Tibial nerve (tissue), 4 donors: ENCODE measurements at places on chromosomes 5 and 9. TPM values are rescaled to one million over a fixed set of nuclear protein-coding genes. Genes with fewer than 3 reads are reported as not detected.

DNA sequence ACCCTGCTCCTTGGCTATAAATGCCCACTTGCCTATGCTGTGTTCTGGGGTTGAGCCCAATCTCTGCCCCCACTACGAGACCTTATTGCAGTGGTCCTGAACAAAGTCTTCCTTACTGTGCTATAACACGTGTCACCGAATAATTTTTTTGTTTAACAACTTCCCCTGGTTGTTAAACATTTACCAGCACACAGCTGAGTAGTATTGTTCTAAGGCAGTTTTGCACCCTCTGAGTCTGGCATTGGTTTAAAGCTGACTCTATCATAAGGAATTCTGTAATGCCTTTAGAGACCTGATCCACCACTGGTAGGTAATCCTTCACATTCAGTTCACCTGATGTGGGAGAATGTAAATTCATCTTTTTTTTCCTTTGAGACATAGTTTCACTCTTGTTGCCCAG, 25.6 kb upstream of the ANKRD31 start:
- no peak overlapping the region for H3K27ac ChIP-seq
- no peaks in the 10 kb centered on the region for H3K4me1 ChIP-seq
- H3K4me3 ChIP-seq: no peak overlapping the region
- no peaks in the 10 kb centered on the region for H3K36me3 ChIP-seq

DNA sequence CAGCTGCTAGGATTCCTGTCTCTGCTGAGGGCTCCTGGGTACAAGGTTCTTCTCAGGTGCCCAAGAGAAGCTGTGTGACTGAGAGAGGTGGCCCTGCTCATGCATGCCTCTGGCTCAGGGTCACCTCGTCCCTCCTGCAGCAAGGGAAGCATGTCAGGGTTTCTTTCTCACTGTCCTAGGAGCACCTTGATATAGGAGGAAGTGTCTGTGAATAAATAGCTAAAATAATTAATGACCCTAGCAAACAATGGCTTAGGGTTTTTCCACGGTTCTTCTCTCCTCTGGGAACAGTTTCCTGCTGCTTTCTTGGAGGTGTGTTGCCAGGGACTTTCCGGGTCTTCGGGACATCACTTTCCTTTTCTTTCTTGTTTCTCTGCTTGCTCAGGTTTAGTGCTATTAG, 87.2 kb downstream of the ARHGAP26 start:
- H3K27me3 ChIP-seq: no peaks in the 10 kb centered on the region
- H3K4me1 ChIP-seq: peaks cover 10% of the 10 kb centered on the region
- no peak overlapping the region for H3K4me3 ChIP-seq

DNA sequence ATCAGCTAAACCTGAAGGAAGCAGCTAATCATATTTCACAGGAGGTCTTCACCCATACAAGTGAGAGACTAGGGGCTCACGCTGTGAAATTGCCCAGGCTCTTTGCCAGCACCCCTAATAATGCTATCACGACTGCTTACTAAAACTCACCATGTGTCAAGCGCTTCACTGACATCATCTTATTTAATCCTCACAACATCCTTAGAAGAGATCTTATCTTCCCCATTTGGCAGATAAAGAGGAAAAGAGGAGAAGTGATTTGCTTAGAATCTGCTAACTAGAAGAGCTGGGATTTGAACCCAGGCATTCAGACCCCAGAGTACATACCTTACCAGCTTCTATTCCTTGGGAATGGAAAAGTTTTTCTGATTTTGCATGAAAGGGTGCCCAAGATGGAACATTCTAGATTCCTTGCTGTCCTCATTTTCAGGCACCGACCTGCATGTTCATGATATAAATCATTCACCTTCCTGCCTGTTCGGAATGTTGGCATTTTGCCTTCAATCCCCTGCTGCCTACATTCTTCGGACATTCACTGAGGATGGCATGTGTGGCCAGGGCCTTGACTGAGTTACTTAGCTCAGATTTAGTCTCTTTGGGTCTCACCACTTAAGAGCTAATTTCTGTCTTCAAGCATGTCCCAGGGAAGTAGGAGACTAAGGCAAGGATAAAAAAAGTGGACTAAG, 88.1 kb downstream of the SH3TC2 start:
- H3K27ac ChIP-seq: no peak overlapping the region
- H3K27me3 ChIP-seq: no peaks in the 10 kb centered on the region
- H3K36me3 ChIP-seq: no peaks in the 10 kb centered on the region
- H3K4me1 ChIP-seq: peaks cover 28% of the 10 kb centered on the region

GRCh38 chr9:34098307-34098706, 28.2 kb downstream of the DCAF12 start:
- no peak overlapping the region for H3K4me3 ChIP-seq
- H3K36me3 ChIP-seq: peaks cover 21% of the 10 kb centered on the region
- no peaks in the 10 kb centered on the region for H3K27me3 ChIP-seq
- H3K27ac ChIP-seq: no peak overlapping the region

- no peak overlapping the region for H3K4me3 ChIP-seq
- no peaks in the 10 kb centered on the region for H3K27me3 ChIP-seq
- H3K4me1 ChIP-seq: peaks cover 5% of the 10 kb centered on the region
- DNase-seq: no peak
Observed at GRCh38 chr5:134840811-134841210, 5.0 kb upstream of the C5orf24 start.

GRCh38 chr5:132254321-132254977, 3.0 kb upstream of the PDLIM4 start:
- H3K36me3 ChIP-seq: no peaks in the 10 kb centered on the region
- DNase-seq: no peak
- H3K4me1 ChIP-seq: peaks cover 41% of the 10 kb centered on the region
- no peak overlapping the region for H3K4me3 ChIP-seq
- no peaks in the 10 kb centered on the region for H3K27me3 ChIP-seq

DNA sequence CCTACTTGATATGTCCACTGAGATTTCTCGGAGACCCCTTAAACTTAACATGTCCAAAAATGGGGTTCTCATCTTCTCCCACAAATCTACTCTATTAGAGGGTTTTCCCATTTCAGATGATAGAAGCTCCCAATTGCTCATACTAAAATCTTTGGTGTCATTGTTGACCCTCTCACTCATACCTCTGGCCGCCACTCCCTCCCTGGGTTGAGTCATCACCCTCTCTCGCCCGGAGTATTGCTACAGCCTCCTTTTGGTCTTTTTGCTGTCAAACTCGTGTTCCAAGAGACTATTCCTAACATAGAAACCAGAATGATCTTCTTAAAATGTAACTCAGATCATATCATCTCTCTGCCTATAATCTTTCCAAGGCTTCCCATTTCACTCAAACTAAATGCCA, 91.0 kb upstream of the GNAQ start:
- H3K4me1 ChIP-seq: no peaks in the 10 kb centered on the region
- H3K27ac ChIP-seq: no peak overlapping the region
- H3K27me3 ChIP-seq: no peaks in the 10 kb centered on the region
- H3K4me3 ChIP-seq: no peak overlapping the region
- no peaks in the 10 kb centered on the region for H3K36me3 ChIP-seq
- no peak for DNase-seq

DNA sequence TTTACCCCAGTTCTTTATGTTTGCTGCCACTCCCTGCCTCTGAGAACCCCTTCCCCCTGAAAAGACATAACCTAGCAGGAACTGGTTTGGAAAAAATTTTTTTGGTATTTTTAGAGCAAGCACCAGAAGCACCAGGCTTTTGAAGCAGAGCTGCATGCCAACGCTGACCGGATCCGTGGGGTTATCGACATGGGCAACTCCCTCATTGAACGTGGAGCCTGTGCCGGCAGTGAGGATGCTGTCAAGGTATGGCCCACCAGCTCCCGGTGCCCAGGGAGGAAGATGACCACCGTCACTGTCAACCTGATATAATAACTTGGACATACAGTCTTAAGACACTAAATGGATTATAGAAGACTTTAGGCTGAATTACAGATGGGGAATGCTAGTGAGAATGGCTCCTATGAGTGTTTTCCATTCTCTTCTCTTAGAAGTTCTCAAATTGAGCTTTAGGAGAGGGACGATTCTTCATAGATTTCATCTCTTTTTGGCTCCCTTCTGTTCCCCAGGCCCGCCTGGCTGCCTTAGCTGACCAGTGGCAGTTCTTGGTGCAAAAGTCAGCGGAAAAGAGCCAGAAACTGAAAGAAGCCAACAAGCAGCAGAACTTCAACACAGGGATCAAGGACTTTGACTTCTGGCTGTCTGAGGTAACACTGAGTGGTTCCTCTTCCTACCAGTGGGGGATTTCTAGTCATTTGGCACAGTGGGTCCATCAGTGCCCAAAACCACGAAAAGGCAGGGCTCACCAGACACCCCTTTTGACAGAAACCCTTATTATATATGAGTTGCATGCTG, 44.9 kb downstream of the DYNC2I2 start:
- H3K36me3 ChIP-seq: peaks cover 64% of the 10 kb centered on the region
- H3K4me3 ChIP-seq: no peak overlapping the region
- no peak overlapping the region for H3K27ac ChIP-seq

DNA sequence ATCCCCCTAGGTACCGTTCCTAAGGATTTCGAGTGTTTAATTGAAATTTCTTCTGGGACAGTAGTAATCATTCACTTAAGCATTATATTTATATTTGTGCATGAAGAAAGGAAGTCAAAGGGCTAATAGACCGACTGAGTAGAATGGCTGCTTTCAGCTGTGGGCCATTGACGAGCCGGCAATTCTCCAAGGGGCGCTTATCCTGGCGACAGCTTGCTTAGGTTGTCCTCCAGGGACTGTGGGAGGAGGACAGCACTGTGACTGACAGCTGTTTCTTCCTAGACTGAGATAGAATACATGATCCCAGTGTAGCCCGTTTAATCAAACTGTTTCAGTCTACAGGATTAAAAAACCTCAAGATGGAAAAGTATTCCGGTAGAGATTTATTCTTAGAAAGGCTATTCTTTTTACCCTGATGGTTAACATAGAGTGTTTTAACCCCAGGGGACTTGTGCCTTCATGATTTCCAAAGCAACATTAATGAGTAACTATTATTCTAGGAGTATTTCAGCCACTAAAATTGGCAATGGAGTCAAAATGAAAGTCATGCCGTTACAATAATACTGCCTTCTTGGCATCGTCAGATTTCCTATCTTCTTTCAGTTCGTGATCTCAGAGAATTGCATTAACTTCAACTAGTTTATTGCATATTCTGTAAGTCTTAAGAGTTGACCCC, 943.1 kb upstream of the WWC1 start:
- no peaks in the 10 kb centered on the region for H3K4me1 ChIP-seq
- H3K4me3 ChIP-seq: peak overlapping the region; percentile 18
- H3K27ac ChIP-seq: no peak overlapping the region
- H3K27me3 ChIP-seq: no peaks in the 10 kb centered on the region
- no peaks in the 10 kb centered on the region for H3K36me3 ChIP-seq
- no peak for DNase-seq

- no peak overlapping the region for H3K27ac ChIP-seq
- H3K27me3 ChIP-seq: no peaks in the 10 kb centered on the region
- no peaks in the 10 kb centered on the region for H3K36me3 ChIP-seq
Observed at GRCh38 chr5:52607227-52607824, 180.4 kb upstream of the ITGA1 start.

DNA sequence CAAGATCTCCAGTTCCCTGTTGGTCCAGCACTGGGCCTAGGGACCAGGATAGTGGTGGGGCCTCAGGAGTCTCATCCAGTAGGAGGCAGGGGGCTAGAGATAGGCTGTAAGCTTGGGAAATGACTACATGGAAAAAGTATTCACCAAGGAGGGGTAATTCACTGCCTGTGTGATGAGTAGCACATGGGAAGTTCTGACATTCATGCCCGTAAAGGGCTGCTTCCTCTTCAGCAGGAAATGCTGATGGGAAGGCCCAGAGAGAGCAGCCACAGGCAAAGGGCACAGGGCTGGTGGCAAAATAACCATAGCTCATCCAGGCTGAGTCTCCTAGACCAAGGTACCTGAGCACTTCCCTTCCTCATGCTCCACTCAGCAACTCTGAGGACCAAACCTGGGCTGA, 23.1 kb upstream of the FRRS1L start:
- H3K27me3 ChIP-seq: no peaks in the 10 kb centered on the region
- DNase-seq: no peak
- no peaks in the 10 kb centered on the region for H3K4me1 ChIP-seq
- H3K27ac ChIP-seq: no peak overlapping the region
- no peak overlapping the region for H3K4me3 ChIP-seq

DNA sequence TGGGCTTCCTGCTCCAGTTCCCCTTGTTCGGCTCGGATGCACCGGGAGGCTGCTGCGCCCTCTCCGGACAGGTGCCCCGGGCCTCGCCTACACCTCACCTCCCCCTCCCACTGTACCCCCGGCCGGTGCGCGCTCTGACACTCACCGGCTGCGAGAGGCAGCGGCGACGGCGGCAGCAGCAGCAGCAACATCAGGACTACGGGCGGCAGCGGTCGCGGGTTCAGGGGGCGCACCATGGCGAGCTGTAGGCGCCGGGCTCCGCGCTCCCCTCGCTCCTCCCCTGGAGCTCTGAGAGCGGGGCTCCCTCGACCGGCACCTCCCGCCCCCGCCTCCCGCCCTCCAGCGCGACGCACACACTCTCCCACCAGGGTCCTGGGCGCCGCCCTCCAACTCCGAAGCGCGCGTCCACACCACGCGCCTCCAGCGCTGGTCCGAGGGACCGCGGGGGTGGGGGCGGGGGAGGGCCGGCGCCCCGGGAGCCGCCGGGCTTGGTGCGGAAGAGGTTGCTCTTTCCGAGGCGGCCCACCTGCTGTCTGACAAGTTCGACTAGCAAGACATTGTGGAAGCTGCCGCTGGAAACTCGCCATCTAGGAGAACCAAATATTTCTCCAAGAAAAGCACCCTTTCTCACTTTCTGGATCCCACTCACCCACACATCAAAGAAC, at the start of gene GFRA3:
Gene GFRA3, minus strand, starts transcription at position 433 of the 665 bp plus-strand sequence. Its CDS starts 197 bp downstream, at position 236.
- H3K27ac ChIP-seq: peak within 1 kb of the TSS; percentile 6
- H3K4me3 ChIP-seq: peak within 1 kb of the TSS; percentile 27
- H3K27me3 ChIP-seq: no peaks in the 10 kb centered on the region
- H3K4me1 ChIP-seq: peaks cover 13% of the 10 kb centered on the region

DNA sequence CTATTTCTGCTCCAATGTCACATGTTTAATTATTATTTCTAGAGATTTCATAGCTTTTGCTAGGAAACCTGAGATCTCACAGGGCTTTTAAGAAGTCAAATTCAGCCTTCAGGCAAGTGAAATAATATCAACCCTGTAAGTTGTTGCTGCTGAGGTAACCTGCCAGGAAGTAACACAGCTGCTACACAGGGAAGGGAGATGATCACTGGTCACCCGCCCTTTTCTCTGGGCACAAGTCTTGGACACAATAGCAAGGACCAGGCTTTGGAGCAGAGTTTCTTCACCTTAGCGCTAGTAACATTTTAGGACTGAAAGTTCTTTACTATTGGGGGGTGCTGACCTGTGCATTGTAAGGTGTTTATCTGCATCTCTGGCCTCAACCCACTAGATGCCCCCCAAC, 50.1 kb downstream of the PTTG1 start:
- no peak overlapping the region for H3K27ac ChIP-seq
- H3K4me3 ChIP-seq: no peak overlapping the region
- DNase-seq: no peak
- no peaks in the 10 kb centered on the region for H3K27me3 ChIP-seq

Gene SLC31A1
- 6.5 TPM for total RNA-seq

Gene ADAMTS19
- not detected for total RNA-seq

Gene KCNN2
- total RNA-seq: not detected

Gene BAAT
- not detected for total RNA-seq

Gene MRPL36
- total RNA-seq: 34.2 TPM

Gene PCDHB14
- total RNA-seq: 6.6 TPM

Gene TLX3
- total RNA-seq: not detected

Gene ACOT12
- total RNA-seq: not detected

Gene CFAP157
- not detected for total RNA-seq

Gene PRRX2
- 14.5 TPM for total RNA-seq
